ENCODE measurements at places on chromosomes 11 and 22. TPM values are rescaled to one million over a fixed set of nuclear protein-coding genes. Genes with fewer than 3 reads are reported as not detected.

DNA sequence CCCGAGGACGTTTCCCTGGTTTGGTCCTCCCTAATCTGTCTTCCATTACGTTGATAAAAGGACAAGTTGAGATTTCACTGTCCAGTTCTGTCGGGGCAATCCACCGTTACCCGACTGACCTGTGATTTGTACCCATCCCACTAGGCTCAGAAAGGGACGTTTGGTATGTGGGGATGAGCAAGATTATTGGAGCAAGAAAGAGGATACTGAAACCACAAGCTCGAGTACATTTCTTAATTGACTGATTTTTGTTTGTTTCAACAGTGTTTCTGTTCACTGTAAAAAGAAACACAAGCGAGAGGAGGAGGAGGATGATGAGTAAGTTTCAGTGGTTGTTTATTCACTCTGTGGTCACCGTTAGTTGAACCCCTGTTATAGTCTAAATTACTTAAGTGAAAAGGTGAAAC lies 969 bp downstream of the CCDC117 start:
- no peak for DNase-seq

- DNase-seq = no peak
Measured at GRCh38 chr11:826836-827145, 928 bp upstream of the CRACR2B start.

DNA sequence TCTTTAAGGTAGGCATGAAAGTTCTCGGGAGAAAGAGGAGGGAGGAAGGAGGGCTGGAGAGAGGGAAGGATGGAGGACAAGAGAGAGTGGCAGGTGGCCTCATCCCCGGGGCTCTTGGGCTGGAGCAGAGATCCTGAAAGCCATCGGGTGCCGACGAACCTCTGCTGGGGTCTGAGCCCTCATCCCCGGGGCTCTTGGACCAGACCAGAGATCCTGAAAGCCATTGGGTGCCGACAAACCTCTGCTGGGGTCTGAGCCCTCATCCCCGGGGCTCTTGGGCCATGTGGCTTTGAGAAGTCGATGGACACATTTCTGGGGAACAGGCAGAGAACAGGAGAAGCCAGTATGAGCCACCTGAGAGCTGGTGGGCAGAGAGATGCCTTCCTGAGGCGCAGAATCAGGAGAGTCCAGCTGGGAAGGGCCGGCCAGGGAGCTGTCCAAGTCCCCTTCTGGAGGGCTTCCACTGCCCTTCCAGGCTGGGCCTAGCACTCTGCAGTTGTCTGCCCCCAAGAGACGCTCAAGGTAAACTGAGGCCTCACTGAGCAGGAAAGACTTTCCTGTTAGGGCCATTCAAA lies 1398.1 kb downstream of the BRD1 start:
- DNase-seq = no peak

The HEPN1 gene
- total RNA-seq = not detected

The ROM1 gene
- 1.5 TPM for total RNA-seq
